ENCODE measurements at places on chromosomes 7 and 10. TPM values are rescaled to one million over a fixed set of nuclear protein-coding genes. Genes with fewer than 3 reads are reported as not detected.

SYCE1 gene
- total RNA-seq = 0.51 TPM

PNLIPRP1 gene
- not detected for total RNA-seq

SCIN gene
- not detected for total RNA-seq

SPDYE9 gene
- not detected for total RNA-seq

DNA sequence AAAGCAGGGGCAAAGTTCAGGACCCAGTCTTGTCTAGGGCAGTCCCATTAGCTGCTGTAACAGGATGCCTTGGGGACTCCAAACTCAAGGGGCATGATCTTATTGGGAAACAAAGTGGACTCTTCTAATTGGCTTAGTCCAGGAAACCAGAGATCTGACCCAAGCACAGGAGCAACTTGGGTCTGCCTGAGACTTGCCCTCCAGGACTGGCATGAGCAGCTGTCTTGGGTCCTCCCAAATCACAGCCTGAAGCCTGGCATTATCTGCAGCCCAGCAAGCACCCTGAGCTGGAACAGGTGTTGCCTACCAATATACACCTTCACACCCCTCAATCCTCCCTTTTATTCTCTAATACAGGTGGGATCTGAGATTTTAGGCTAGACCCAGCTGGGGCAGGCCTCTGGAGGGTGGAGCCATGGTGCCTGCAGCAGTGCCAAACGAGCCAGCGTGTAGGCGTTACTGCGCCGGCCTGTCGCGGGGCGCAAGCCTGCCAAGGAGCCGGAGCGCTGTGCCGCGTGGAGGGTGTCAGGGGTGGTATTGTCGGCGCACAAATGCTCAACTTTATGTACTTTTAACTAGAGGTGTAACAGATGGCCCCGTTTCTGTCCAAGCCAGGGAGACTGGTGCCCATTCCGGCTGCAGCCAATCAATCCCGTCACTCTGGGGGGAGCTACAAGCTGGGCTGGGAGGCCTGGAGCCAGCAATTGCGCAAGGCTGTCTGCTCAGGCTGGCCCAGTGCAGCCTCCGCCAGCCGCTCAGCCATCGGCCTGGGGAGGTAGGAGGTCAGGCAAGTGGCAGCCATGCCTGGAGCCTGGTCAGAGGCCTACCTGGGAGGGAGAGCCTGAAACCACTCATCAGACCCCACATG, 12.8 kb upstream of the LBX1 start:
- no peak for DNase-seq

DNA sequence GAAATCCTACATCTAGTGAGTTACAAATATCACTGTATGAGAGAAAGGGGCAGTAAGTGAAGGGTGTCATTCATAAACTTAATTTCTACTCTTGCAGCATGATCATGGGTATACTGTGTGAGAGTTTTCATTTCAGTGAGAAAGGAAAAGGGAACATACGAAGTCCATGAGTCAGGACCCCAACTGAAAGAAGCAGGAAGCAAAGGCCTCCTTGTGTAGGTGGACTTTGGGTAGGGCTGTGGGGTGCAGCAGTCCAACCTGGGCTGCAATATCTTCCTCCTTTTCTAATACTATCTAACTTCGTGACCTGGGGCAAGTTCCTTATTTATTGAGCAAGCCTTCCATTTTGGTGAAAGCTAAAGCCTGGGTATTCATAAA, 248.2 kb upstream of the TCF7L2 start:
- no peak for DNase-seq

GRCh38 chr10:69874449-69874848, 72.7 kb downstream of the COL13A1 start:
- no peak for DNase-seq

- no peak for DNase-seq
Measured at GRCh38 chr7:30671793-30672465, 10.3 kb downstream of the CRHR2 start.

- no peak for DNase-seq
Measured at GRCh38 chr10:43417950-43418768, 9.2 kb upstream of the HNRNPF start.
